ENCODE measurements at places on chromosomes 16 and 17.

DNA sequence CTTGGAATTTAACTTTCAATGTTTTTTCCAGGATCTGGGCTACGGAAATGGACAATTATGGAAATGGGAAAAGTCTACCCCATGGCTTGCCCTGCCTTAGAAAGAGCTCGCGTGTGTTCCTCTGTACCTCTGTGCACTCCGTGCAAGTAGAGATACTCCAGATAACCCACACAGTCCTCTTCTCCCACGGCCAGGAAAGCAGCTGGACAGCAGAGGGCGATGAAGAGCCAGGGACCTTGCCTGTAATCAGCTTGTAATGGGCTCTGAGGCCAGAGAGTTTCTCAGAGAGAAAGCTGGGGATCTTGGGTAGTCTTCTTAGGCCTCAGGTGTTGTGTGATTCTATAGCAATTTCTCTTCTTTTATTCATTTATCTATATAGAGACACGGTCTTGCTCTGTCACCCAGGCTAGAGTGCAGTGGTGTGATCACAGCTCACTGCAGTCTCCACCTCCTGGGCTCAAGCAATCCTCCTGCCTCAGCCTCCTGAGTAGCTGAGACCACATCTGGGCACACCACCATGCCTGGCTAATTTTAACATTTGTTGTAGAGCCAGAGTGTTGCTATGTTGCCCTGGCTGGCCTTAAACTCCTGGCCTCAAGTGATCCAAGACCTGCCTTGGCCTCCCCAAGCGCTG is 2.4 kb upstream of the SOCS7 start:
- peak; percentile 83 for DNase-seq

- no peak for DNase-seq
Observed at GRCh38 chr17:76363107-76363842, 9.6 kb upstream of the PRPSAP1 start.

GRCh38 chr16:88807626-88808453 is 3.9 kb downstream of the APRT start:
- DNase-seq = no peak

GRCh38 chr17:38336838-38337237 is 6.9 kb downstream of the GPR179 start:
- DNase-seq = no peak

- DNase-seq = no peak
Observed at GRCh38 chr16:70152578-70153302, 20.8 kb upstream of the CLEC18C start.

- no peak for DNase-seq
Observed at GRCh38 chr16:85360323-85361277, 248.3 kb upstream of the CIBAR2 start.

DNA sequence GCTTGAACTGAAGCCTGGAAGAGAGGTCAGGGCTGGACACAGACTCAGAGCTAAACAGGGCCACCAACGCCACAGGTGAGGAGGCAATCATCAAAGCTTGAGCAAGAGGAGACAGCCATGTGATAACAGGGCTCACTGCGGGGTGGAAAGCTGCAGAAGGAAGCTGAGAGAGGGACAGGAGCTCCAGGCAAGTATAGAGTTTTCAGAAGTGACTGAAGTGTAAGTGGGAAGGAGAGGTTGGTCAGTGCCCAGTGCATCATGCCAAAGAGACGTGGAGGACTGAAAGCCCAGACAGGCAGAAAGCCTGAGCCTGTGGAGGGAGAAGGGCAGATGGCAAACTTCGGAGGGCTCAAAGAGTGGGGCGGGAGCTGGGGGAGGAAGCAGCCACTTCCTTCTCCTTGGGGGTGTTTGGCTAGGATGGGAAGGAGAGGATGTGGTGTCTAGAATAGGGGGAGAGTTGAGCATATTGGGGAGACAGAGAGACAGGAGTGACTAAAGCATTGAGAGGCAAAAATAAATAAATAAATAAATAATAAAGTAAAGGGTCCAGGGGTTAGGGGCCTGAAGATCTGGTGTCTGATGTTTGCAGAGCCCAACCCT is 2.6 kb downstream of the KIFC3 start:
- no peak for DNase-seq

- DNase-seq = no peak
Observed at GRCh38 chr17:45794840-45795239, 10.7 kb downstream of the CRHR1 start.

DNA sequence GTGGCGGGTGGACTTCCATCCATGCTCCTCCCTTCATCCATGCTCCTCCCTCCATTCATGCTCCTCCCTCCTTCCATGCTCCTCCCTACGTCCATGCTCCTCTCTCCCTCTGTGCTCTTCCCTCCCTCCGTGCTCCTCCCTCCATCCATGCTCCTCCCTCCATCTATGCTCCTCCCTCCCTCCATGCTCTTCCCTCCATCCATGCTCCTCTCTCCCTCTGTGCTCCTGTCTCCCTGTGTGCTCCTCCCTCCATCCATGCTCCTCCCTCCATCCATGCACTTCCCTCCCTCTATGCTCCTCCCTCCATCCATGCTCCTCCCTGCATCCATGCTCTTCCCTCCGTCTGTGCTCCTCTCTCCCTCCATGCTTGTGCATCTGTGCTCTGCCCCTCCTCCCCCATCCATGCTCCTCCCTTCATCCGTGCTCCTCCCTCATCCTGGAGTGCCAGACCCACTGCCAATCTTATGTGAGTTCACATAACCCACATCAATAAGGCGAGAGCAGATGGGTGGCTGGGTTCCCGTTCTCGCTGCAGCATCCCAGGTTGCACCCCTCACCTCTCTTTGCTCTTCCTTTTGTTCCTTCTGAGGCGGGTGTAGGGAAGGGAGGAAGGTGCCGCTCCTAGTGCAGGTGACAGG is 22.8 kb downstream of the KSR1 start:
- DNase-seq = no peak

DNA sequence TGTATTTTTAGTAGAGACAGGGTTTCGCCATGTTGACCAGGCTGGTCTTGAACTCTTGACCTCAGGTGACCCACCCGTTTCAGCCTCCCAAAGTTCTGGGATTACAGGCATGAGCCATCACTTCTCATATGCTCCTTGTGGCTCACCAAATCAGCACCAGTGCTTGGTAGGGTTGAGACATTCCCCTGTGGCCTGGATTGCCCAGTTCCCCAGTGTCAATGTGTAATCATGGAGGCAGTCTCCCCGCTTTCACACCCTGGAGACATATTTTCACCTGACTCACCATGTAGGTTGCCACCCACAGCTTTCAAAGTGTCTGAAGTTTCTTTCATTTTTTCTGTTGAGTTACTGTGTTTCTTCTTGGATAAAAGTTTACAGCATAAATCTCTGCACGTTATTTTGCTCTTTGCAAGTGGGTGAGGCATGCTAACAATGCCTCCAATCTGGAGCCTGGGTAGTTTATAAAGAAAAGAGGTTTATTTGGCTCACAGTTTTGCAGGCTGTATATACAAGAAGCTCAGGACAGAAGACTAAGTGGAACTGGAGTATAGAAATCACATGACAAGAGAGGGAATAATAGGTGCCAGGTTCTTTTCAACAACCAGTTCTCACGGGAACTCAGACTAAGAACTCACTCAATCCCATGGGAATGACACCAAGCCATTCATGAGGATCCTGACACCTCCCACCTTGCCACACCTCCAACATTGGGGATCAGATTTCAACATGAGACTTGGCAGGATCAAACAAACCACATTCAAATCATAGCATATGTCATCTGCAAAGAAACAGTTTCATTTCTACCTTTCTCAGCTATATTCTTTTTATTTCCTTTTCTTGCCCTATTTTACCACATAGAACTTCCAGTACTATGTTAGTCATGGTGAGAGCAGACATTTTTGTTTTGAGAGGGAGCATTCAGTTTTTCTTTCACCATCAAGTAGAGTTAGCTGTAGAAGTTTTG is 113.2 kb downstream of the PHKB start:
- DNase-seq = no peak

DNA sequence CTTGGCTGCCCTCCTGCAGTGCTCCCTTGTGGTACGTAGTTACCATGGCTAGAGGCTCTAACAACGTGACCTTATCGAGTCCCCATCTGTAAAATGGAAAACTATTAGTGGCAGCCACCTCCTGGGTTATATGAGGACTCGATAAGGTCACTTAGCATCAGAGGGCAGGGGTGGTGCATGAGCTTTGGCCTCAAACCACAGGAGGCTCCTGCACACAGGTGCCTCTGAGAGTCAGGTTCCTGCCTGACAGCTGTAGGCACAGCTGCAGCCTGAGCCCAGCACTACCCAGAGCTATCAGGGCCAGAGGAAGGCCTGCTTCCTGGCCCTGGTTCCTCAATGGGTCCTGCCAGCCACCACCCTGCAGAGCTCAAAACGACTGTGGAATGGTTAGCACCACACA is 57.2 kb upstream of the SEC14L1 start:
- DNase-seq = no peak

- no peak for DNase-seq
Observed at GRCh38 chr16:81473066-81473488, 28.5 kb downstream of the CMIP start.

DNA sequence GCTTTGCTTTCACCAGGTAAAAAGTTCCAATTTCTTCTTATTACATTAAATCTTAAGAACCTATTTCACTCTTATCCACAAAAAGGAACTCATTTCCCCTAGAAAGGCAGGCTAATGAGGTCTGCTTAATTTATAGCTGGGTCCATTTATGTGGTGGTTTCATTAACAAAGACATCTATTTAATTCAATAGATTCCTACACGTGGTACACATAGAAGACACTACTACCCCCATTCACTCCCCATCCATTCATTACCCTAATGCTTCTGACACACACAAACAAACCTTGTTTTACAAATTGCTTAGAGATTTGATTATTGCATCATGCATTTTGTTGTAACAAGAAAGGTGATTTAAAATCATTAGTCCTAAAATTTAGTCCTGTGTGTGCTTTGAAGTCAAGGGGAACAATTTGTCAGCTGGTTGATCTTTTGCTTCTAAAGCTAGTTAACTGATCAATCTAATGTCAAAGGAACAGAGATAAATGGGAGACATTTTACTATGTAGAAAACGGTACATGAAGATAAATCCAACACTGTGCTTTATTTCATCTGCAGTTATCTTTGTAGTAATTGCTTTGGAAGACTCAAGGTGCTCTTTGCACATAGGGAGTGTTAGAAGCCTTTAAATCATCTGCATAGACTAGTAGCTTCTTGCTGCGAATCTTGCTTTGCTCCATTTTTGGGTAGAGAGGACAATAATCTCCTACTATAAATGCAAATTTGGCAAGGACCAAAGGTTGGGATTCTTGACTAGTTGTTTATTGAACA is 379.2 kb downstream of the CDH11 start:
- DNase-seq = no peak

DNA sequence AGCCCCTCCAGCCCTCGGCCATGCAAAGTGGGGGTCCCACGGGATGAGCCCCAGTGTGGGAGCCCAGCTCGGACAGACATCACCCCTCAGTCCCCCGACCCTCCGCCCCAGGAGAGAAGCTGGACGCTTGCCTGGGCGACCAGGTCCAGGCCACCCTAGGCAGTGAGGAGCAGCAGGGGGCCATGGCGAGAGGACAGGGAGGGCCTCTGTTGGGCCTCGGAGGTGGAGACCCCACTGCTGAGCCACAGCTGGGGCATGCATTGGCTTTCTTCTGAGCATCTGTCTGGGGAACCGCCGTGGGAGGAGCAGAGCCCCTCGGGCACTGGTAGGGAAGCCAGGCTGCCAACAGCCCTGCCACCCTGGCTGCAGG is 13.0 kb downstream of the ACTG1 start:
- DNase-seq = no peak

GRCh38 chr17:17127730-17128291 is 78.3 kb downstream of the PLD6 start:
- no peak for DNase-seq

DNA sequence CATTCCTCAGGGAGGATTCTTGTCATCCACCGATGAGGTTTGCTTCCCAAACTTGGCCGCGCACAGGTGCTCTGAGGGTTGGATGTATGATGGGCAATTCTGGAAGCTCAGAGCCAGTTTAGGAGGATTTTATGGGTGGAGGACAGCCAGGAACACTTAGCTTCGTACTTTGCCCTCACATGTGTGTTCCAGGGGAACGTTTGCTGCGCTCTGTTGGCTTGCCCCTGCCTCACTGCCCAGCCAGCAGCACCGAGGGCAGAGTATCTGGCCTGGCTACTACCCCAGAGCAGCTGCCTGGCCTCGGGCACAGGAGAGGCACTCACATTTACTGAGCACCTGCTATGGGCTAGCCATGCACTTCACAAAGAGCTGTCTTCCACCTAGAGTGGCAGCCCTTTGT is 14.1 kb downstream of the SEZ6 start:
- no peak for DNase-seq

- DNase-seq = no peak
Observed at GRCh38 chr16:89808475-89808874, 8.0 kb downstream of the FANCA start.

GRCh38 chr16:10039220-10040096 is 142.8 kb downstream of the GRIN2A start:
- DNase-seq = peak; percentile 45

DNA sequence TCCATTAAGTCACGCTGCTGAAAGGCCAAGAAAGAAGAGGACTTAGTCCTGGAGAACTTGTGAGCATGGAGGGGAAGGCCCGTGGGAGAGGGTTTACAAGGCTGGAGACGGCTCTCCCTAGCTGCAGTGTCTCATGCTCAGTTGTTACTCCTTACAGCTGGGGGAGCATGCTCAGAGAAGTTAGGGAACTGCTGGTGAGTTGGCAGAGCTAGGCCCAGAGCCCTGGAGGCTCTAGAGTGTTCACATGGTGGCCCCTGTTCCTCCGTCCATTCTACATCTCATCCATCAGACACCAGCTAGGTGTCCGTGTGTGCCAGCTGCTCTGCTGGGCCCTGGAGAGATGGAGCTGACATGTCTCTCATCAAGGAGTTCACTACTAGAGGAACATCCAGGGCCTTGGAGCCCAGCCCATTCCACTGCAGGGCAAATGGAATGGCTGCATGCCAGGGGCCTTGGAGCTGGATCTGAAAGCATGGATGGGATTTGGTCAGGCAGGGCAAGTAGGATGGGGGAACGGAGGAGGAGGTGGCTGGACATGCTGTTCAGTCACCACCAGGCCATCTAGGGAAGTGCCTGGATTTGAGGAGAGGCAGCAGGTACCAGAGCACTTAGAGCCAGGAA is 6.3 kb downstream of the XYLT2 start:
- DNase-seq = peak; percentile 14

DNA sequence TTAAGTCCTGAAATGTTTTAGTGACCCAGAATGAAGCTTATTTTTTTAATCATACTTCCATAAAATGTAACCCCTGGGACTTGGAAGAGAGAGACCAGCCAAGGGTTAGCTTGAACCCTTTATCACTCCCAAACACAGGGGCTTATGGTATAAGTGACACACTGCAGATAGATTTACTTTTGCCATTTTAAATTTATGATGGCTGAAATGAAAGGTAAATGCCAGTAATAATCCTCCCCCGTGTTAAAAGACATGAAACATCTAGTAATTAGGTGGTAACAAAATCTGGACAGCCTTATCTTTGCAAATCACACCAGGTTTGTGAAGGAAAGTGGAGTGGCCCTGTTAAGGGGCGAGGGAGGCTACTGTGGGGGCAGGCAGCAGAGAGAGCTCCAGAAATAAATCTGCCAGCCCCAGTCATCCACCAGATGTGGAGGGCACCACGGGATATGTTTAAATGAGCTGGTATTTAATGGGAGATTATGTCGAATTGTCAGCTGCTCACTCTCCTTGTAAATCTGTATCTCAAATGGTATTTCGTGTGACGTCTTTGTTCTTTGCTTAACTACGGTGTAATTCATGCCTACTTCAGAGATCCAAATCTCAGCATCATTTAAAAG is 326.5 kb downstream of the WWOX start:
- DNase-seq = no peak
